CD4-positive, alpha-beta memory T cell (primary cell): ENCODE measurements at places on chromosomes 4 and X. TPM values are rescaled to one million over a fixed set of nuclear protein-coding genes. Genes with fewer than 3 reads are reported as not detected.

GRCh38 chrX:68199062-68199848 lies 234.0 kb downstream of the OPHN1 start:
- DNase-seq = no peak

- DNase-seq = no peak
Observed at GRCh38 chrX:113529426-113530013, 688.9 kb upstream of the AMOT start.

DNA sequence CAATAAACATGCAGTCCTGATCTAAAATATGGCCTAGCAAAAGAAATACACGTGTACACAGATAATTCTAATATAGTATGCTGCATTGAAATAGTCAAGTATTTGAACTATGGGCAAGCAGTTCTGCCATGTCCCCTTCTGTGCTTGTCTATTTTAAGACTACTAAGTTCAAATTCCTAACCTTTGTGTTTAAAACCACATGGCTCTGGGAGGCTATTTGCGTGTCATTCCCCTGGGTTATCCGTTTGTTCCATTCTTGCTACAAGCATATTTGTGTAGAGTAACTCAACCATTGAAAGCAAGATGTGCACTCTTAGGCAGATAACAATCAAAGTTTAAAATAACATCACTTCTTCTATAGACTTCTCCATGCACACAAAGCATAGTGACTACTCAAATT lies 25.4 kb upstream of the TBC1D1 start:
- no peak for DNase-seq

DNA sequence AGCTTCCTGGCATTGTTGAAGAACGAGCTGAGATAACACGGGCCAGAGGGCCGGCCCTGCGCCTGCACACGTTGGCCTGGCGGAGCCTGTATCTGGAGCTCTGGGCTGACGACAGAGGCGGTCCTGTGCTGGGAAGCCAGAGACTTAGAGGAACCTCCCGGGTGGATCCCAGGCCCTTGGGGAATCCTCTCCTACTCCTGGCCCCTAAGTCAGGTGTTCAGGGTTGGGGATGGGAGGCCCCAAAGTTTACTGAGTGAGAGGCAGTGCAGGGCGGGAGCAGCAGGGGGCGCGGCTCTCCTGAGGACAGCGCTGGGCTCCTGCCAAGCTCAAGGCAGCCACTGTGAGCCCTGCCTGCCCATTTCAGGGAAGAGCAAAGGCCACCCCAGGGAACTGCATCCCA lies 2.5 kb upstream of the HTRA3 start:
- DNase-seq = no peak

DNA sequence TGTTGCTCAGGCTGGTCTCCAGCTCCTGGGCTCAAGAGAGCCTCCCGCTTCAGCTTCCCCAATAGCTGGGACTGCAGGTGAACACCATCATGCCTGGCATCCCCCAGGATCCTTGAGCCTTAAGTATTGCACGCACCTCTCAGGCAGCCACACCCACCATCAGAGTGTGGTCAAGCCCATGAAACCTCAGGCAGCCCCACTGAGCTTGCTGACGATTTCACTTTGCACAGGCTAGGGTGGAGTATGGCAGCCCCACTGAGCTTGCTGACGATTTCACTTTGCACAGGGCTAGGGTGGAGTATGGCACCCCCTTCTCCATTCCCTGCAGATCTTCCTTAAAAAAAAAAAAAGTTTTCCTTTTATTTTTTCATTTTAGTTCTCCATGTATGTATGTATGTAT lies 57.2 kb downstream of the RHOXF2B start:
- no peak for DNase-seq

- no peak for DNase-seq
Observed at GRCh38 chr4:65599340-65599739, 70.9 kb downstream of the EPHA5 start.

DNA sequence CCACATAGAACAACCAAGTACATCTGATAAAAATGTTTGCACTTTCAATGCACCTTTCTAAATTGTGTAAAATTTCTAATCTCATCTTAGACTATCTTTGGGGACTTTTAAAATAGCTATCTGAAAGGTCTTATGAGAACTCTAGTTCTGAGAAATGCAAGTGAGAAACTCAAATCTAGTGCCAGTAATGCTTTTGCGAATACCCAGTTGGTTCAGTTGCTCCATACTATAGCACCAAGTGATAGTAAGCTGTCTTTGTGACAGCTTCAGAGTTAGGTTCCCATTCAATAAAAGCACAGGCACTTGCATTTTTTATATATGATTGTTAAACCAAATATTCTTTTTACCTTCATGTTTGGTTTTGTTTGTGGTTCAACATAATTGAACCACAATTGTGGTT lies 4.5 kb upstream of the ITM2A start:
- no peak for DNase-seq

DNA sequence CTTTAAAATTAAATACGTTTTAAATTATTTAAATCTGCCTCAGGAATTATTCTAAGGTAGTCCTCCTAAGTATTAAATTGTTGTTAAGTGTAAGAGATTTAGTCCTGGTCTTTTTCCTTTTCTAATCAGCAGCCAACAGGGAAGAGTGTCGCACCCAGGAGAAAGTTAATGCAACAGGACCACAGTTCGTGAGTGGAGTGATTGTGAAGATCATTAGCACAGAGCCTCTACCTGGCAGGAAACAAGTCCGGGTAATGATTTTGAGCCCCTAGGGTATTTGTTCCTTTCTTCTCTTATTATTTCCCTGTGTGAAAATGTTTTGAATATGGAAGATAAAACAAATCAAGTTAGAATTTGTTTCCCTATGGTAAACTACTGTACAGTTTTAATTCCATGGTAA lies 13.4 kb downstream of the LARP7 start:
- no peak for DNase-seq

MXRA5 gene
- polyA plus RNA-seq = not detected

PLP1 gene
- polyA plus RNA-seq = not detected

IL1RAPL1 gene
- not detected for polyA plus RNA-seq

ASB12 gene
- polyA plus RNA-seq = 0.45 TPM

CXorf51A gene
- polyA plus RNA-seq = not detected

OPHN1 gene
- polyA plus RNA-seq = 0.03 TPM

AASDH gene
- 20.0 TPM for polyA plus RNA-seq

ARL9 gene
- not detected for polyA plus RNA-seq

PDZD4 gene
- polyA plus RNA-seq = 0.47 TPM
